EH (cell line): ENCODE measurements at places on chromosomes 5 and 9.

- peak; percentile 13 for DNase-seq
These were observed 11.5 kb upstream of the CSNK1G3 start for GRCh38 chr5:123500471-123500870.

DNA sequence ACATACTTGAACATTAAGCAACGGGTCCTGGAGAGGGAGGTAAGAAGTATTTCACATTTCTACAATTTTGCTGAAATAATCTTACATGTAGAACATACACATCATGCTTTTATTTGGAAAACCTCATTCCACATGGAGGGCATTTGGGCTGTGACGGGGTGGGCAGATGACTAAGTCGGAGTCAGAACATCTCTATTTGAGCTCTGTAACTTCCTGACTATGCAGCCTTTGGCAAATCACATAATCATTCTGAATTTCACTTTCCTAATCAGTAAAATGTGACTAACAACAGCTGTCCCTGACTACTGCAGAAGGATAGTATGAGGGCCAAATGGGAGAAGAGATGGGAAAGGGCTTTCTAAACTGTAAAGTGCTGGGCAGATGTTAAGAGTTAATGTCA lies 17.1 kb upstream of the IL6ST start:
- DNase-seq = peak; percentile 94

DNA sequence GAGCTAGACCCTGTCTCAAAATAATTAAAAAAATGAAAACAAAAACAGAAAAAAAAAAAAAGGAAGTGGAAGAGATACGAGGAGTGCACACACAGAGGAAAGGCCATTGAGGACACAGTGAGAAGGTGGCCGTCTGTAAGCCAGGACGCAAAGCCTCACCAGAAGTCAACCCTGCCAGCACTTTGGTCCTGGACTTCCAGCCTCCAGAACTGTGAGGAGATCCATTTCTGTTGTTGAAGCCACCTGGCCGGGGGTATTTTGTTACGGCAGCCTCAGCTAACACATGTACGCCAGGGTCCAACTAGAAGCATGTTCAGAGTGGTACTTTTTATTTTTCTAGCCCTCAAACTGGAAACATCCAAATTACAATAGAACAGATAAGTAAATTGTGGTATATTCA lies 21.8 kb downstream of the SLC35D2 start:
- DNase-seq = no peak

GRCh38 chr5:96876292-96876850 lies at the start of gene ERAP2:
ERAP2 (plus strand) TSS chr5:96876500; CDS start chr5:96879686, 3,186 bp downstream.
- DNase-seq = peak; percentile 59

DNA sequence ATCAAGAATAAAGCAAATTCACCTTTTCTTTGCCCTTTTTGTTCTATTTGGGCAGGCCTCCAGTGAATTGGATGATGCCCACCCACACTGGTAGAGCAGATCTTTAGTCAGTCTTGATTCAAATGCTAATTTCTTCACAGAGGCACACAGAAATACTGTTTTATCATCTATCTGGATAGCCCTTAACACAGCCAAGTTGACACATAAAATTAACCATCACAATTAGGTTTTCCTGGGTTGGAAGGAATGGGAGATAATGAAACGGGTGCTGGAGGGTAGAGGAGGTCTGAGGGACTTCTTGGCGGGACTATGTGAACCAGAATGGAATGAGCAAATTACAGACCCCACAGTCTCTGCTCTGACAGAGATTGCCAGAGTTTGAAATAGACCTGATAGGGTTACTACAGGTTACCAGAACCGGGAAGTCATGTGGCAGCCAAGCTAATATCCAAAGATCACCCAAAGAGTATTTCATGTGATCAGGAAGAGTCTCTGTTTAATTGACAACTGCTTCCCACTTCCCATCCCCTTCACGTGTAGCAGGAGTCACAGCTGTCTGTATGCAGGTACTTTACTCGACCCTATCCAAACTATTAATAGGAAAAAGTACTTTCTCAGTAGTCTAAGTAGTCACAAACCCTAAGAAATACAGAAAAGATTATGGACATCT lies 20.0 kb upstream of the TMEM161B start:
- DNase-seq = no peak

DNA sequence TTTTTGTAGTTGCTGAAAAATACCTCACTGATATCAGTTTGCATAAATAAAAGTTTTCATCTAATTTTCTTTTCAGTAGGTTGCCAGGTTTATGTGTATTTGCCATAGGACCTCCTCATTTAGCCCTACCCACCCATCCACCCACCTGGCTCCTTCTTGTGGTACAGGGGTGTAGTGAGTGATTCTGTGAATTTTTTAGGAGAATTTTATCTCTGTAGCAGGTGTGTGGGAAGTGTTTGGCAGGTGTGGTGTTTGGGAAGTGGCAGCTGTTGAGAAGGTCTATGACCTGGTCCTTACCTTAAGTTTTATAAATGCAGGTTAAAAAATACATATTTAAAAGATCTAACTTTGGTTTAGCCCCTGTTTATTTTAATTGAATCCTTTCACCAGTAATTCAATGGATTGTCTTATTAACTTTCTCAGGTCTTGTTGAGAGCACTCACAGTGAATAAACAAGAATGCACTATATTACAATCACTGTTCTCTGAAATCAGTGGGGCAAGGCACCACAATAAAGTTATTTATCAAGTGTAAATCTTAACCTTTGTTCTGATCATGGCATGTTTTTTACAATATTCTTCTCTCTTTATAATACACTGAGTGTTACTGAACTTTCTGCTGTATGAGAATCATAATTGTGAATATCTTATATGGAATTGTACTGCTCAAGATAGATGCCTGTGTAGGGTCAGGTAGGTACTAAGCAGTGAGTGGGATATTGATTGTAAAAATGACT lies 189.1 kb downstream of the WDR70 start:
- no peak for DNase-seq

- peak; percentile 43 for DNase-seq
These were observed 20.0 kb upstream of the RUFY1 start for GRCh38 chr5:179530069-179530998.

DNA sequence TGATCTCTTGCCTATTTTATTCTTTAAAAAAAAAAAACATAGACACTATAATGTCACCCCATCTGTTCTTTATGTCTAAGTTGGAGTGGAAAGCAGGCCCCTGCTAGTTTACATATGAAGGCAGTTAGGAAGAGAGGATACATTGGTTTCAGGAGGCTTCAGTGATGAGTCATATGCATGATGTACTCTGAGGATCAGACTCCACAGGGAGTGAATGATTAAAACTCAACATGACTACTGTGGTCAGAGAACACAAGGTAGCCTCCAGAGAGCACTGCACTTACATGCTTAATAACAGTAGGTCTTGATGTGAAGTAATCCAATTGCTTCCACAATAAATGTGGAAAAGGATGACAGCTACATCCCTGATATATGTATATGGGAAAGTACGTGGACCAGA lies 22.7 kb upstream of the FSTL4 start:
- DNase-seq = peak; percentile 57

DNA sequence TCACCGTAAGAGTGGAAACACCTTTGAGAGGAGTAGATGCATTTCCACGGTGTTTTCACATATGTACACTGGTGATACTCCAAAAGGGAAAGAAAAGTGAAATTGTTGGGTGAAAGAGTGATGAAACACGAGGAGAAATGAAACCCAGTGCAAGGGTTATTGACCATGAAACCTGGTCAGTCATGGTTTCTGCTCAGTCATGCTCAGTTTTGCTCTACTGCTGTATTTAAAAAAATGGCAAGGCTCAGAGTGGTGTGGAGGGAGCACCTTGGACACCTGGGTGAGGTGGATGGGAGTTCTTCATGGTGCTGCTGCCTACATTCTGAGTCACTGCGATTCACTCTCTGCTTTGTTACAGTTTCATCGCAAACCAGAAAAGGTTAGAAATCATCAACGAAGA lies 32.3 kb downstream of the NTRK2 start:
- DNase-seq = no peak

DNA sequence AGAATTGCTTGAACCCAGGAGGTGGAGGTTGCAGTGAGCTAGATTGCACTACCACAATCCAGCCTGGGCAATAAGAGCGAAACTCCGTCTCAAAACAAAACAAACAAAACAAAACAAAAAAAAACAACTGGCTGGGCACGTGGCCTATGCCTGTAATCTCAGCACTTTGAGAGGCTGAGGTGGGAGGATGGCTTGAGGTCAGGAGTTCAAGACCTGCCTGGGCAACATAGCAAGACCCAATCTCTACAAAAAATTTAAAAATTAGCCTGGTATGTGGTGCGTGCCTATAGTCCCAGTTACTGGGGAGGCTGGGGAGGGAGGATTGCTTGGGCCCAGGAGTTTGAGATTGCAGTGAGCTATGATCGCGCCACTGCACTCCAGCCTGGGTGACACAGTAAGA lies 23.3 kb upstream of the WDR5 start:
- DNase-seq = no peak

DNA sequence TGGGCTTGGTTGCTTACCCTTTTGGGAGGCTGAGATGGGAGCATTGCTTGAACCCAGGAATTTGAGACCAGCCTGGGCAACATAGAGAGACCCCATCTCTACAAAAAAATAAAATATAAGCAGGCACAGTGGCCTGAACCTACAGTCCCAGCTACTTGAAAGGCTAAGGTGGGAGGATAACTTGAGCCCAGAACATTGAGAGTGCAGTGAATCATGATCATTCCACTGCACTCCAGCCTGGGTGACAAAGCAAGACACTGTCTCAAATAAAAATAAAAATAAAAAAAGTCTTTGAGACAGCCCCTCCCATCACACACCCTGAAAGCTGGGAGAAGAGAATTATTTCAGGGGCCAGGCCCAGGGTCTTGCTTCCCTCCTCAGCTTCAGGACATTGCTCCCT lies 251.8 kb downstream of the BRINP1 start:
- DNase-seq = no peak

GRCh38 chr5:144798595-144798994 lies 627.9 kb downstream of the KCTD16 start:
- DNase-seq = no peak

- no peak for DNase-seq
These were observed 35.6 kb upstream of the LMNB1 start for GRCh38 chr5:126741361-126741760.

DNA sequence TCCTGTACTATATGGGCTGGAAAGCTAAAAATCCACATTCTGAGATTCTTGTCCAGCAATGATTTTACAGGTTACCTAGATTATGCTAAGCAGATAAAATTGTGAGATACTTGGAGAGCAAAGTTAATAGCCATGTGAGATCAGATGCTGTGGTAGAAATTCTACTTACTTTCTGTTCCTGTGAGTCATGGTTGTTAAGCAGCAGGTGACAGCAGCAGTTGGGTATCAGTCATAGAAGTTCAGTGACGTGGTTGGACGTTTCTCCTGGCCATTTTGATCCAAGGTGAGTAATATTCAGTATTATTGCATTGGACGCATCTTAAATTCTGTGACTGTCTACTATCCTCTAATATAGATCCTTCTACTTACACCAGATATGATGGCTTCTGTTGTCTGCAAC lies 524.5 kb downstream of the TMEM38B start:
- no peak for DNase-seq

GRCh38 chr9:100474082-100474923 lies 1.4 kb downstream of the TMEFF1 start:
- peak; percentile 10 for DNase-seq

DNA sequence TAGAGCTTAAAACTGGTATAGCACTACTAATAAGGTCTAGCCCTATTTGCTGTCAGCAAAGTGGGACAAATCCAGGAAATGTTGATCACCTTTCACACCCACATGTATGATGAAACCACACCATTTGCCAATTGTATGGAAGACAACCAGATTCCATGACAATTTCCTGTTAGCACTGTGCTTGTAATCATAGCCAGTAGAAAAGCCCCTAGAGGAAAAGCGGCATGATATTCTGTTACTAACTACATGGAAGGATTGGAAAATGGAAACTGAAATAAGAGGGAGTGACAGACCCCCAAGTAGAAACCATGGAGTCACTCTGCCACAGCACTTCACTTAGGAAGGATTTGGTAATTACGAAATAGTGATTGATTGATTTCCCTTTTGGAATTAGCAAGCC lies 923 bp downstream of the SPATA6L start:
- DNase-seq = peak; percentile 11

DNA sequence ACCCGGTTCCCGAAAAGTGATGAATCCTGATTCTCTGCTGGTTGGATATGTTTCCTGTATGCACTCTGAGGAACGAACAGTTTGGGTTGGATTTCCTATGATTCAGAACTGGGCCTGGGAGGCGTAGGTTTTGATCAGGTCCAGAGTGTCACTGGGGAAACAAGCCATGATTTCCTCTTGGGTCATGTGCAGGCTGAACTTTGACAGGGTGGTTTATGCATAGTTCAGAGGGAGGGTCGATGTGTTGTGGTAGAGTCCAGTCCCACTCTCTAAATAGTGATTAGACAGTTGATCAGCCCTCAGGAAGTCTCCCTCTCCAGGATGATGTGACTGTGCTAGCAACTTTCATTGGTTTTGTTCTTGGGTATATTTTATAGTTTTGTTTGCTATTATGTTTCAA lies 17.4 kb downstream of the ATG10 start:
- no peak for DNase-seq

- peak; percentile 33 for DNase-seq
These were observed 29.5 kb downstream of the TTC39B start for GRCh38 chr9:15277400-15278090.

DNA sequence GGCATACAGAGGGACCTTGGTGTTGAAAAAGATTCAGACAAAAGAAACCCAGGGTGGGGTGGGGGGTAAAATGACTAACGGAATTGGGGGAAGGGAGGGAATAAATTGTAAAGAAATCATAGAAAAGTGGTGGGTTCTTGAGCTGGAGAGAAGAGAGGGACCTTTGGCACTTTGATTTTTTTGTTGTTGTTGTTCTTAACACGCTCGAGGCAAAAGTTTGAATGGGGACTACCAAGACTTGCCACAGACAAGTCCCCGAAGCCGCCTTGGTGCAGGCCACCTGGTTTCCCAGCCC lies 616 bp downstream of the VCAN start:
- no peak for DNase-seq

GRCh38 chr5:137563646-137564397 lies 64.7 kb upstream of the SPOCK1 start:
- DNase-seq = peak; percentile 99

DNA sequence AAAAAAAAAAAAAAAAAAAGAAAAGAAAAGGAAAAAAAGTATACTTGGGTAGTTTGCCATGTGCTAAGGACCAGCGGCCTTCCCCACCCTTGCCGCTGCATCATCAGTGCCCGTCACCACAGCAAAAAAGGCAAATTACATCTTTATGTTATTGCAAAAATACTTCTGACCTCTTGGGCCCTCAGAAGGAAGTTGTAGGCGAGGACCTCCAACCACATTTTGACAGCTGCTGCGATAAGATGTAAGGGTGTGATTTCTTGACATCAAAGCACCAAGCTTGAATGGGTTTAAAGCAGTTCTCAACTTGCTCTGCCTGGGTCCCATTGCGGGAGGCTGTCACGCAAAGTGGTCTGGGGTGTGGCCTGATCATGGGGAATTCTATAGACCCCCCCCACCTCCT lies 39.2 kb downstream of the DMRT1 start:
- DNase-seq = no peak

GRCh38 chr5:38845526-38846378 lies at the start of gene OSMR:
OSMR (plus strand) TSS chr5:38846012; CDS start chr5:38869045, 23,033 bp downstream.
- DNase-seq = peak; percentile 99

GRCh38 chr5:138663009-138663408 lies 87.8 kb upstream of the HSPA9 start:
- peak; percentile 13 for DNase-seq

- peak; percentile 28 for DNase-seq
These were observed 64.2 kb upstream of the FST start for GRCh38 chr5:53416144-53416738.
